ENCODE measurements at places on chromosomes 5 and 9.

GRCh38 chr5:31574772-31575171 lies 42.7 kb downstream of the C5orf22 start:
- no peak for DNase-seq

DNA sequence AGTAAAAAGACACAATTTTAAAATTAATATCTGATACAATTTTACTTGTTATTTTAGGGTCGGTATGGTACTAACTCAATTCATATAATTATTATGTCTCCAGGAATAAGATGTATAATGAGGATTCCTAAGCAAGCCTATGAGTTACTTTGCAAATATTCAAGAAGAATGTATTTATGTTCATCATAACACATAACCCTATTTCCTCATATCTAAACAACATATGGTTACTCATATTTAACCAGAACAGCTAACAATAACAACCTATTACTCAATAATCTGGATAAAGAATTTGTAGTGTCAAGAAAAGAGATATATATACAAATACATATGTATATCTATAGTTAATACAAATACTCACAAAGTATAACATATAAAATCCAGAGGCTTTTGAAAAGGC lies 285.9 kb downstream of the ARL15 start:
- DNase-seq: no peak

GRCh38 chr5:142032150-142032549 lies 19.3 kb upstream of the GNPDA1 start:
- DNase-seq: no peak

GRCh38 chr5:133905424-133905823 lies 63.0 kb downstream of the C5orf15 start:
- DNase-seq: no peak

GRCh38 chr5:24747327-24747726 lies 102.5 kb upstream of the CDH10 start:
- DNase-seq: no peak

DNA sequence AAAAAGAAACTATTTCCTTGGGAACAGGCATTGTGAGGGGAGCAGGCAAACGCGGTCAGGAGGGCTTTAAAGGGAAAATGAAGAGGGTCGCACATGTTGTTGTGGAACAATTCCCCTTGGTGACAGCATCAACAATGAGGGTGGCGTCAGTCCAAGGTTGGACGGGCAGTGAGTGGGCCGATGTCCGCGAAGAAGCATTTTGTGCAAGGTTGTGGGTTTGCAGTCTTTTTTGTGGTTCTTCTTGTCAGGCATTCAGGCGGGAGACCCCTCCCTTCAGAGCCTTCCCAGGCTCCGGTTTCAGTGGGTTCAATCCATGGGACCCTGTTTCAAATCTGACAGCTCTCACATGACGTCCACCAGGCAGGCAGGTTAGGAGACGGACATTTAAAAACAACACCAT lies 11.1 kb upstream of the SLC6A19 start:
- no peak for DNase-seq

Data from HuH-7.5 (cell line).